AML-193 (cell line): ENCODE measurements at places on chromosomes 3 and 15.

DNA sequence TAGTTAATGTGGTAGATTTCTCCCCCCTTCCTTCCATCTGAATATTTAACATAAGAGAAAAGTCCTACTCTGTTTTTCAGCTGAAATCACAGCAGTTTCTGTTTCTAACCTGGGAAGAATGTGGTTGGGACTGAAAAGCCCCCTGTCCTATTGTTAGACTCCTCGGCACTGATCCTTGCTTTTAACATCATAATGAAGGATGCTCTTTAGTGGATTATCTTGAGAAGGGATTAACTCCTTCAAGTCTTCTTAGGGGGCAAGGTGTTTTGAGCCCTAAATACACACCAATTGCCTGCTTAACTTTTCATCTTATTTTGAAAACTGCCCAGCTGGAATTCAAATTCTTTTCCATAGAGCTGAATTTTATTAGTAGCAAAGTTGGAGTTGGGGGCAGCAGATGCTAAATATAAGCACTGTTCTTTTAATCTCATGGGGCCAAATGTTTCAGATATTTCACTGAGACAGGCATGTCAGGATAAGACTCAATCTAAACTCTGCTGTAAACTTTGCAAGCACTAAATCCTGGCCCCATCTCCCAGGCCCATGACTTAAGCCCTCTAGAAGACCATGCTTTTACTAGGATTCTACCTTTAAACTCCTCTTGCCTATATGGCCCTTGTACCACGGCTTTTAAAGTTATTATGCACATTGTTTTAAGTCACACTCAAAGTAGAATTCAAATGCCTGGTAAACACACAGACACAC lies 243.2 kb upstream of the NR2F2 start:
- no peak for DNase-seq

- DNase-seq = no peak
Measured at GRCh38 chr15:94631608-94632007, 400.2 kb downstream of the MCTP2 start.

- no peak for DNase-seq
Measured at GRCh38 chr3:30263925-30264313, 342.5 kb upstream of the TGFBR2 start.

- no peak for DNase-seq
Measured at GRCh38 chr3:60933824-60934223, 317.4 kb downstream of the FHIT start.

GRCh38 chr15:39058351-39059131 lies 493.9 kb upstream of the RASGRP1 start:
- DNase-seq = no peak

- no peak for DNase-seq
Measured at GRCh38 chr3:2106438-2106837, 7.8 kb downstream of the CNTN4 start.

GRCh38 chr3:13528217-13528867 lies 20.6 kb upstream of the FBLN2 start:
- no peak for DNase-seq

GRCh38 chr3:154243353-154243752 lies 80.9 kb downstream of the DHX36 start:
- DNase-seq = no peak

GRCh38 chr3:58358092-58358491 lies 25.4 kb downstream of the PXK start:
- no peak for DNase-seq

DNA sequence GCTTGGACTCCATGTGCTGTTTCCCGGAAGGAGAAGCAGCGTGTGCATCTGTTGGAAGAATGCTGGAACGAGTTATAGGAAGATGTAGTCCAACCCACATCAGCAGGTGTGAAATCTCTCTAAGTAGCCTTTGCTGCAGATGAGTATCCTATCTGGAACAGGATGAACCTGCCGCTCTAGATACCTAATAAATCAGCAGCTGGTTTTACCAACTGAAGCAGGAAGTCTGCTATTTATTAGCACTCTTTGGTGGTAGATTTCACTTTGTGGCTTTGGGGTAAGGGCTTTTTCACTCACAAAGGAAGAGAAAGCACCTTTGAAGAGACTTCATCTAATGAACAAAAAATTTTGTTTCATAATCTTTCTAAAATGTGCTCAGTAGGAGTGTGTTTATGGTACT lies 66.4 kb downstream of the DCUN1D1 start:
- no peak for DNase-seq

GRCh38 chr15:84832448-84833040 lies 15.4 kb downstream of the ALPK3 start:
- DNase-seq = no peak

DNA sequence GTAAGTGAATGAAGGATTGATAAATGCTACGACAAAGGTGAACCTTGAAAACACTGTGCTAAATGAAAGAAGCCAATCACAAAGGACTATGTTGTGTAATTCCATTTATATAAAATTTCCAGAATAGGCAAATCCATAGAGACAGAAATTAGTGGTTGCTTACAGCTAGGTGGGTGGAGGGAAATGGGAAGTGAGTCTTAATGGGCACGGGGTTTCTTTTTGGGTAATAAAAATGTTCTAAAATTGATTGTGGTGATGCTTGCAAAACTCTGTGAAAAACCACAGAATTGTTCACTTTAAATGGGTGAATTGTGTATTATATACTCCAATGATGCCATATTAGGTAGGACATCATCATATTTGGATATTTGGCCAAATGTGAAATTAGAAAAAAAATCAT lies 20.9 kb upstream of the TEX9 start:
- no peak for DNase-seq

- DNase-seq = no peak
Measured at GRCh38 chr3:89912031-89912430, 804.6 kb downstream of the EPHA3 start.

DNA sequence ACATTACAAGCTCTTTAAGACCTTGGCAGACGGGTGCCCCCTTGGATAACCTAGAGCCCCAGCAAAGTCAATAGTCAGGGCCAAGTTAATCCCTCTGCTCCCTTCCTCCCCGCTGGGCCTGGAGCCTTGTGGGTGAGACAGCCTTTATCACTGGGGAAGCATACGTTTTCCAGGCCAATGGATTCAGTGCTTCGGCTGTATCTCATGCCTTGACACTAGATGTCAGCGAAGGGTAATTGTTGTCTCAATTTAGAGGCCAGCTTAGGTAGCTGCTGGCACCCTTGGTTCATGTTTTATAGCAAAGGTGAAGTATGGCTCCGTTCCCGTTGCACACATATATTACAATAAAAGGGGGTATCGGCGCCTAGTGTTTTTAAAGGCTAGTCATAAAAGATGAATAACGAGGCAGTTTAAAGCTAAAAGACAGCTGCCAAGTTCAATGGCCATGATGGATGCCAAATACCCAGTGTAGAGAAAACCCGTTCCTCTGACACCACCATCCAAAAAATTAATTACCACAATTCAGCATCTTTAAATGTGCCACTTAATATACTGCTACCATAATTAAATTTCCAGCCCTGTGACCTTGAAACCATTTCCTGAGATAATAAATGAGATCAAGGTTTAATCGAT lies 52.3 kb upstream of the BNIP2 start:
- no peak for DNase-seq

DNA sequence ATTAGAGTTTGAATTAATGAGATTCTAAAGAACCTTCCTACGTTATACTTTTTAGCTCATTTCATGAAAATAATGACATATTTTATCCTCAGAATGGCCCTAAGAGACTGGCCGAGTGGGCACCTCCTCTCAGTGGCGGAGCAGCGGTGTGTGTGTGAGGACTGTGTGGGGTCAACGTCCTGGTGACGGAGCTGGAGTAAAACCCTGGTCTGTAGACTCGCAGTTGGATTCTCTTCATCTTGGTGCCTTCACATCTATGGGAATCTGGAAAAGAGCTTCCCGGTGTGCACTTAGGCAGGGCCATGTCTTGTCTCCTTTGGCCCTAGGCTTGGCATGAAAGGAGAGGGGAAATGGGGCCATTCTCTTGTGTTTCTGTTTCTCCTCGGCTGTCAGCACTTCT lies 21.4 kb upstream of the PAQR5 start:
- DNase-seq = no peak
